ENCODE measurements at places on chromosomes 5 and 9. TPM values are rescaled to one million over a fixed set of nuclear protein-coding genes. Genes with fewer than 3 reads are reported as not detected.

DNA sequence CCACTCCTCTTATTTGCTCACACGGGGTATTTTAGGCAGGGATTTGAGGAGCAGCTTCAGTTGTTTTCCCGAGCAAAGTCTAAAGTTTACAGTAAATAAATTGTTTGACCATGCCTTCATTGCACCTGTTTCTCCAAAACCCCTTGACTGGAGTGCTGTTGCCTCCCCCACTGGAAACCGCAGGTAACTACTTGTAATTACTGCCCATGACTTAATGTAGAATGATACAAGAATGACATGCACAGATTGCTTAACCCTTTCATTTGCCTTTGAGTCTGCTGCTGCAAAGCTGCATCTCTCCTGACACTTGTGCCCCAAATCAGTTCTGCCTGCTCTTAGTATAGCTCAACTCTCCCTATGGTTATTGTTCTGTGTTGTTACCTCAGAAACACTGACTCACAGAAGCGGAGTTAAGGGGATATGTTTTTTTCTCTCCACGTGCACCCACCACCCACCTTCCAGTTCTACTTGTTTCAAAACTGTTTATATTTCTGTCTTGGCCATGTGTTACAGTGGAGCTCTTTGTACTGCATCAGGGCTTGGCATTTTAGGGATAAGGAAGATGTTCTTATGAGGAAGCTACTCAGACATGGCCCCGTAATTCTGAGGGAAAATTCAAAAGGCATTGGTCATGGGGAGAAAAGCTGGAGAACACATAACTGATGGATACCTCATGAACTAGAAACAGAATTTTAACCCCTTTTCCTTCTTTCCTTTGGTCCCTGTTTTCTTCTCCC, 2.3 kb downstream of the ADRB2 start:
- no peak for DNase-seq

DNA sequence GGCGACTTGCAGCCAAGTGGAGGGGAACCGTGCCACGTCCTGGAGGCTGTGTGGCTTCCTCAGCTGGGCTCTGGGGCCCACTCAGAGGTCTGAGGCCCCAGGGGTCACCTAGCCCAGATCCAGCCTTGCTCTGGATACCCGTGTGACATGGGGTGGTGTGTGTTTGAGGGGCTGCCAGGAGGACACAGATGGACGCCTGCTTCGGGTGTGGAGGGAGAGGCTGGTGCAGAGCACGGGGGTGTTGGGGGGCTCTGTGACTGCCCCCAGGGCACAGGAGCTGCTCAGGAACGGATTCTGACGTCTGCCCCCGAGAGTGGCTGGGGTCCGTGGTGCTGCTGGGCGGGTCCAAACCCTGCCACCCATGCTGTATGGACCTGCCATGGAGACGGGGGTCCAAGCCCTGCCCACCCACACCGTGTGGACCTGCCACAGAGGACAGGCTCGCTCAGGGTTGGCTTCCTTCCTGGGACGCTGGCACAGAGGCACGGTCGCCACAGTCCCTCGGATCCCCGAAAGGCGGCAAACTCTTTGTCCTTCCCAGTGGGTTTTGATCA, 10.5 kb downstream of the INPP5E start:
- DNase-seq: no peak

Gene FBP2
- not detected for total RNA-seq

Gene PTGS1
- 24.1 TPM for total RNA-seq

Gene LAMC3
- 14.2 TPM for total RNA-seq

Data from mucosa of gallbladder (tissue), 1 donor.